ENCODE measurements at places on chromosomes 2 and 18. TPM values are rescaled to one million over a fixed set of nuclear protein-coding genes. Genes with fewer than 3 reads are reported as not detected.

- DNase-seq = no peak
Observed at GRCh38 chr2:240258685-240259084, 118.2 kb upstream of the OTOS start.

GRCh38 chr2:241334813-241335212 lies 19.1 kb downstream of the SEPTIN2 start:
- no peak for DNase-seq

DNA sequence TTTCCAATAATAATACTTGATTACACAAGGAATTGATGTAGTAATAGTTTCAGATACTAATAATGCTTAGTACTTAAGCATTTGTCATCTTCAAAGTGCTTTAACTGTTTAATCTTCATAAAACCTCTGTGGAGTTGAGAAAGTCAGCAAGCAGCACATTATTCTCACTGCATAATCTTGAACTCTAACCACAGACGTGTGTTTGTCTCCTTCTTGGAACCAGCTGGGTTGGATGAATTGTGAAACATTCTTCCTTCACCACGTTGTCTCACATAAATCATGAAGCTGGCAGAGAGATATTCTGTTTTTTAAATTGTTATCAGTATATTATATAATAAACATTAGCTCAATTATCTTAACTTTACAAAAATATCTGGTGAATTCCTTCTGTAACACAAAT lies 55.1 kb upstream of the LDAH start:
- DNase-seq = no peak

- DNase-seq = no peak
Observed at GRCh38 chr2:31379747-31380146, 34.8 kb downstream of the XDH start.

DNA sequence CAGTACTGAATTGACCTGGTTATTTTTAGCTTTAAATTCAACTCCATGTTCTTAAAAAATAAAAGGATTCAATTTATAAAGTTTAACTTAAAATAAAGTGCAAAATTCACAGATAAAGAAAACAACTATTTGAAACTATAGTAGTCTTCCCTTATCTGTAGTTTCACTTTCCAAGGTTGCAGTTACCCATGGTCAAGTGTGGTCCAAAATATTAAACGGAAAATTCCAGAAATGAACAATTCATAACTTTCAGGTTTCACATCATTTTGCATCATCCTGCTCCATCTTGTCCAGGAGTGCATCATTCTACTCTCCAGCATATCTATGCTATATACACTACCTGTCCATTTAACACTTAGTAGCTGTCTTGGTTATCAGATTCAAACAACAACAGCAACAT lies 54.5 kb upstream of the ZNF804A start:
- DNase-seq = no peak

- peak; percentile 95 for DNase-seq
Observed at GRCh38 chr2:71801969-71802368, 345.7 kb downstream of the CYP26B1 start.

- no peak for DNase-seq
Observed at GRCh38 chr2:160336105-160336504, 136.0 kb upstream of the ITGB6 start.

GRCh38 chr2:141063406-141063805 lies 1067.4 kb downstream of the LRP1B start:
- DNase-seq = no peak

- DNase-seq = no peak
Observed at GRCh38 chr18:50397023-50397422, 22.2 kb downstream of the SKA1 start.

- peak; percentile 78 for DNase-seq
Observed at GRCh38 chr18:23115683-23116096, 19.6 kb upstream of the CABLES1 start.

DNA sequence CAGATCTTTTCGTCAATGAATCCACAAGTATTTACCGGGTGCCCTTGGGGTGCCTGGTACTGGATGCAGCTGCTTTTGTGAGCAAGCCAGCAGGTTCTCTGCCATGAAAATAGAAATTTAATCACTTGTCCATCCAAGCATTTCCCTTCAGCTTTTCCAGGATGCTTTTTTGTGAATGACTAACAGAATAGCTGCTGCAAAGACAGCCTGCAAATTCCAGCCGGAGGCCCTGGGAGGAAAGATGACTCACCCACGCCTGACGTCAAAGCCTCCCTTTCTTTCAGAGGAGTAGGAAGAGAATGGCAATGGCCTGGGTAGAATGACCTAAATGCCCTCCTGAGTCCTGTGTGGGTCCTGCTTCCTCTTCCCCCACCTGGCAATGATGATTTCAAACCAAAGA lies 111.9 kb downstream of the AP1S3 start:
- peak; percentile 94 for DNase-seq

DNA sequence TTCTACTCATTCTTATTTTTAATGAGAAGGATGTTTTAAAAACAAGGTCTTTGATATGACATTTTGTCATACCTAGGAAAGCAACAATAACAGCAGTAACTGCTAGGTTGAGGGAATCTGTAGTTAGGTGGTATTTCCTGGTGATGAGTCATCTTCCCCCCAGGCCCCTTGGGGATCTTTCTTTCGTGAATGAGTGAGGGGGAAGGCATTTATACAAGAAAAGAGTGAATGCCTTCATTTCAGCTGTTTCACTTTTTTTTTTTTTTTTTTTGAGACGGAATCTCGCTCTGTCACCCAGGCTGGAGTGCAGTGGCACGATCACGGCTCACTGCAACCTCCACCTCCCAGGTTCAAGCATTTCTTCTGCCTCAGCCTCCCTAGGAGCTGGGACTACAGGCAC lies 108.6 kb downstream of the MAP4K4 start:
- peak; percentile 48 for DNase-seq

- no peak for DNase-seq
Observed at GRCh38 chr18:41576643-41577042, 378.4 kb upstream of the PIK3C3 start.

DNA sequence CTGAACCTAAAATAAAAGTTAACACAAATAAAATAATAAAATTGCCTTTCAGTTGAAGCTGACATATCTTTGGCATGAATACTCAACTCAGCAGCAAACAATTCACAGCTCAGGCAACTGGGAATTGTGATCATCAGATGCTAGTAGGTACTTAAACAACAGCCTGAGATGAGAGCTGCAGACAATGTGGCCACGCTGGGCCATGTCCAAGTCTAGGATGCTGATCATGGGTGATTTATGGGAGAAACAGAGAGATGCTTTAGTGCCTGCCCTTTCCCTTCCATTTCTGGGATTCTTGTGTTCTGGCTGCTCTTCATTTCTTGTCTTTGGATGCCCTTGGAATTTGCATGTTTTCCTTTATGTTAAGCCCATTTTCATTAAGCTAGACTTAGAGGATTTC lies 212.4 kb upstream of the CWC22 start:
- no peak for DNase-seq

TUBA3E gene
- total RNA-seq = not detected

SGO2 gene
- total RNA-seq = 3.2 TPM

MALL gene
- 4.4 TPM for total RNA-seq

TFCP2L1 gene
- not detected for total RNA-seq

TWIST2 gene
- 9.4 TPM for total RNA-seq

SPR gene
- 17.0 TPM for total RNA-seq

All from osteoblast (primary cell).